ENCODE measurements at places on chromosomes 5 and 9. TPM values are rescaled to one million over a fixed set of nuclear protein-coding genes. Genes with fewer than 3 reads are reported as not detected.

The MYMK gene
- total RNA-seq, result not detected

The PCDHGA9 gene
- 3.2 TPM for total RNA-seq

The CBY3 gene
- total RNA-seq, result 0.33 TPM

The PRRX2 gene
- not detected for total RNA-seq

The PKD2L2 gene
- total RNA-seq, result not detected

The GLDC gene
- 0.33 TPM for total RNA-seq

The QRFP gene
- total RNA-seq, result not detected

The PTGDS gene
- 0.54 TPM for total RNA-seq

The C1QTNF2 gene
- not detected for total RNA-seq

The DMGDH gene
- 6.4 TPM for total RNA-seq
